ENCODE measurements at places on chromosomes 2 and 18.

GRCh38 chr18:70559446-70559845 is 270.6 kb downstream of the SOCS6 start:
- DNase-seq: no peak

- no peak for DNase-seq
These were observed 334.8 kb downstream of the DYSF start for GRCh38 chr2:71788186-71788525.

DNA sequence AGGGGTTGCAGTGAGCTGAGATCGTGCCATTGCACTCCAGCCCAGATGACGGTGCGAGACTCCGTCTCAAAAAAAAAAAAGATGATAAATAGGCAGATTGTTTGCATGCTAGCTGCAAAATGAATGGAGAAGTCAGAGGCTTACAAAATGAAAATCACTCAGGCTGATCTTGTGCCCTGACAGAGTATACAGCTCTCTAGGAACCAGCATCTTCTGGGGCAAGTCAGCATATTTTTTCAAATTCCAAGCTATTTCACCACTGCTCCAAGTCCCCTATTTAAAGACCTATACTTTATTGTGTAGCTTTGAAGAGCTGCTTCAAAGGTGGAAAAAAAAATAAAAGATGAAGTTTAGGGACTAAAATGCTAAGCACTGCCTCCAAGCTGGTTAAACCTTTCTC is 6.1 kb downstream of the E2F6 start:
- no peak for DNase-seq

GRCh38 chr2:48114256-48114655 is 208.0 kb upstream of the FBXO11 start:
- no peak for DNase-seq

GRCh38 chr2:174125090-174125489 is 123.2 kb downstream of the OLA1 start:
- DNase-seq: peak; percentile 13

DNA sequence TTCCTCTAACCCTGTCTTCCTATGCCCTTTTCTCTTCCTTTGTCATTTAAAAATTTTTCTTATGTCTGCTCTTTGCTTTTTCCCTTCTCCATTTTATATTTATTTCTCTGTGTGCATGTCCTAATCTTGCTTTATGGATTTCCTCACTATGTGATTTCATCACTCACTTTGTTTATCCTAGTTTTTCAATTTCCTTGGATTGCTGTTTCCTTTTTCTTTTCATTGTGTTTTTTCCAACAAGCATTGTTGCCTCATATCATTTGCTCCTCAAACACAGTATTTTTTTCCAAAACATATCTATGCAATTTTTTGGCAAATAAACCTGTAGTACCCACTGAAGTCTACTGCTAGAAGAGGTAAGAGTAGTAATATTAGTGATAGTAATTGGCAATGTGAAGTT is 67.4 kb upstream of the PNPT1 start:
- DNase-seq: no peak

- peak; percentile 92 for DNase-seq
These were observed 62.5 kb downstream of the REEP1 start for GRCh38 chr2:86274918-86275275.

DNA sequence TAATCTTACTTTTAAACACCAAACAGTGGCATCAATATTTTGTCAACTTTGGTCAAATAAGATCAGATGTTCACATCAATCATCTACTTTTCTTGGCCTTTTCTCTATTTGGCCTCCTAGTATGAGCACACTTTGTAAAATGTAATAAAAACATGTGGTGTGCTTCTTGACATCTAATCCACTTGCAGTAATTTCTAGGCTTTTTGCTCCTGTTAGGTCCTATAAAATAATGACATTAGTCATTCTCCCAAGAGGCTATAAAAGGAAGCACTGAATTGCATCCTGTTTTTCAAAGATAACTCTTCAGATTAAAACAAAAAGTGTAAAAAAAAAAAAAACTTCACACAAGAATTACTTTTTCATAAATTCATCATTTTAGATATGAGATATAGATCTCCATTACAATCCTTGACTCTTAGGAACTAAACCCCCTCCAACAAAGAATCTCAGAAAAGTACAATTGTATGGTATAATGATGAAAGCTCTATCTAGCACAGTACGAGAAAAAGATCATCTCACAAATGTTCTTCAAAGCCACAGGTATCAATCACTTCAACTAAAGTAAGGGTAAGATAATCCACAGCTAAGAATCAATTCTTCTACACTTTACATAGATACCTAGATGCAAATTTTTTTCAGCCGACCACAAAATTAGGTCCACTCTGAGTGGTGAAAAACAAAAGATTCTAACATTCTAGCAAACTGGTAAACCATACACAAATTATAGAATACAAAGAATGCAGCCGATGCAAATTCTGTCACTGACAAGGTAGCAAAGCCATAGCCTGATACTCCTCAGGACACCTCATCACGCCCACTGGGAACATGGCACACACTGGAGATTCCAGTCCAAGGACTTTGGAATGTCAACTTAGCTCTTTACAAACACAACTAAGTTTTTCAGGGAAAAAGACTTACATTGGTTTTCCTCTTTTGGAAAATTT is 2.7 kb downstream of the BCL2 start:
- DNase-seq: no peak

DNA sequence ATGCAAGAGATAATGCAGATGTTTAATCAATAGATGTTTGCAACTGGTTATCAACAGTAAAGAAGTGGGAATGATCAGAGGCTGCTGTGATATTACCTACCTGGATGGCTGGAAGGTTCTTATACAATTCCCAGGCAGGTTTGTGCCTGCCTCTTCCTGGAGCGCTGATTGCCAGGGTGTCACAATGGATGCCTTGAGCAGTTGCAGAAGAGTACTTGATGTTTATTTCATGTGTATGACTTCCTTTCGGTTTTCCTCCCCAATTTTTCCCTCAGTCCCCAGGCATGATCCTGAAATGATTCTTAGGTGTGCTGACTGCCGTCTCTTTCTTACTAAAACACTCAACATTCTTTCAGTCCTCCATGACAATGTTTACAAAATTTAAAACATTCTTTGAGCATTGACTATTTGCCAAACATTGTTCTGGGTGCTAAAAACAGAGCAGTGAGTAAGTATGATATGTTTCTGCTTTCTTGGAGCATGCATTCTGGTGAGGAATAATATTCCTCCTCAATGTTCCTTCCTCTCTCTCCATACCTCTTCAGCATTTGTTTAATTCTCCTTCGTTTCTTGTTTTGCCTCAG is 416.6 kb upstream of the TRIB2 start:
- DNase-seq: no peak

DNA sequence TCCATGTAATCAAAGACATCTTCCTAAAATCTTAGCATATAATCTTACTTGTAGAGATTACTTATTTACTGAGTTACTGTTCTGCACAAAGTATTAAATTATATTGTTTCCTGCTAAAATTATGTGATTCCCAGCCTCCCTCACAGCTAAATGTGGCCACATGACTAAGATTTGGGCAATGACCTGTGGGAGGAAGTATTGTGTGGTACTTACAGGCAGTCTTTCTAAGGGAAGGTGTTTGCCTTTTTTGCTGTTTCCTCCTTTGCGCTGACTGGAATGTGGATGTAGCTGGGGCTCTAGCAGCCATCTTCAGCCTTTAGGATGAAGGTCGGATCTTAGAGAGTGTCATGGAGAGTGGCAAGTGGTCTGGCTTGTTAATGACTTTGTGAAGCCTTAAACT is 146.3 kb upstream of the APCDD1 start:
- DNase-seq: no peak

GRCh38 chr2:223576873-223577272 is 25.3 kb downstream of the SCG2 start:
- DNase-seq: no peak

- DNase-seq: peak; percentile 23
These were observed 166.4 kb upstream of the MGAT5 start for GRCh38 chr2:134087371-134087921.

- DNase-seq: no peak
These were observed 198.1 kb downstream of the ZNF407 start for GRCh38 chr18:74795751-74796150.

- DNase-seq: no peak
These were observed 162.4 kb downstream of the CELF4 start for GRCh38 chr18:37403100-37403781.

DNA sequence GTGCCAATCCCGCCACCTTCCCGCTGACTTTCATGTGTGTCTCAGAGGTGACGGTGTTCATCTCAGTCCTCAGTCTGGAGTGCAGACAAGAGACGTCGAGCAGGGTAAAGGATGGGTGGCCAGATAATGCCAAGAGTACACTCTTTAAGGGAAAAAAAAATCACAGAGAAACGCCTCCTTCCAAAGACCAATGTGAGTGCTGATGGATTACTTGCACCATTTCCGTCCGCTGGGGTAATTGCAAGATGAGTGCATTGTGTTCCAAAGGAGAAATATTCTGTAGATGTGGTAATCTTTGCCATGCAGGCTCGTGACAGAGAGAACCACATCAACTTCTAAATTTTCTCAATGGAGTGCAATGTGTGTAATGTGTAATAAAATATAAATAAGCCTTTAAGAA is 81.0 kb downstream of the KLHL29 start:
- no peak for DNase-seq

DNA sequence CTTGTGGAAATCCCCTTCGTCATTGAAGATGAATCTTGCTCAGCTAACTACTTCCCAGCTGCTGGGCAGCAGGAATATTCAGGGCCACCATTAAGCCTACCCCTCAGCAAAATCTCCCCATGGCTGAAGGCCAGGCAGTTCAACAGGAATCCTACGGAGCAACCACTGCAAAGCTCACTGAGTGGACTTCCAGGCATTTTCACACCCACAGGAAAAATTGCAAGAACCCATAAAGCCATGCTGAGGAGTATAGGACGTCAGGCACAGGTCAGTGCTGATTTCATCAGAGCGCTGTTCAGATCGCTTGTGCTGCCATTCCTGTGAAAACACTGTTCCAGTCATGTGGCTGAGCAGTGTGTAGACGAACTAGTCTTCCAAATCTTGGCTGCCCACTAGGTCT is 134.8 kb upstream of the TACR1 start:
- DNase-seq: no peak

- no peak for DNase-seq
These were observed 431.3 kb upstream of the SPRED2 start for GRCh38 chr2:65863713-65864112.

DNA sequence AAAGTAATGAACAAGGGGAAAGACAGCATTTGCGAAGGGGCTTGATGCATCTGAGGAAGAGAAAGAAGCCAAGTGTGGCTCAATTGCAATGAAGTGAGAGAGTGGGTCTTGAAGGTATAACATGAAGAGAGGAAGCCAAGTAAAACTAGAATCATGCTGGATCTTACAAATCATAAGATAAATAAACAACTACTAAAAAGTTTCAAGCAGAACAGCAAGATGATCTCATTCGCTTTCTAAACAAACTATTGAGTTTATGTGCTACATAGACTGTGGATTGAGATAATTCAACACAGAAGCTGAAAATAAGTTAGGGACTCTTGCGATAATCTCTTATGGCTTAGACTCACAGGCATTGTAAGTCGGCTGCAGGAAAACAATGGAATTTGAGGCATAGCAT is 1310.5 kb upstream of the NRXN1 start:
- no peak for DNase-seq

GRCh38 chr2:232325324-232326273 is 53.0 kb upstream of the ALPP start:
- DNase-seq: peak; percentile 67

- no peak for DNase-seq
These were observed 42.8 kb upstream of the PTMA start for GRCh38 chr2:231665245-231666170.

- no peak for DNase-seq
These were observed 452.7 kb upstream of the KLHL29 start for GRCh38 chr2:22932288-22932687.

DNA sequence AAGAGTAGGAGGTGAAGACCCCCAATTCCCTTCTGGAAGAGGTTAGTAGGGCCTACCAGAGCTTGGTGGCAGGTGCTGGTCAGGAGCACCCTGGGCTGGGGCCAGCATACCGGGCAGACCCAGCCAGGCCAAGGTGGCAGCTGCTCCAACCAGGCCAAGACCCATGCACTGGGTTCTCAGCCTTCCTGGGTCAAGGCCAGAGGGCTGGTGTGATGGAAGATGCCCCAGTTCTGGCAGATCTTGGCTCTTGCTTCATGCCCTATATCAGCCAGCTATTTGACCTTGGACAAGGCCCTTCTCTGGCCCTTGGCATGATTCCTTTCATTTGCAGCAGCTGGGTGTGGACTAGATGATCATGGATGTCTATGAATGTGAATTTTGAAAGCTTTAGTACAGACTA is 57.7 kb downstream of the PRKCE start:
- no peak for DNase-seq

DNA sequence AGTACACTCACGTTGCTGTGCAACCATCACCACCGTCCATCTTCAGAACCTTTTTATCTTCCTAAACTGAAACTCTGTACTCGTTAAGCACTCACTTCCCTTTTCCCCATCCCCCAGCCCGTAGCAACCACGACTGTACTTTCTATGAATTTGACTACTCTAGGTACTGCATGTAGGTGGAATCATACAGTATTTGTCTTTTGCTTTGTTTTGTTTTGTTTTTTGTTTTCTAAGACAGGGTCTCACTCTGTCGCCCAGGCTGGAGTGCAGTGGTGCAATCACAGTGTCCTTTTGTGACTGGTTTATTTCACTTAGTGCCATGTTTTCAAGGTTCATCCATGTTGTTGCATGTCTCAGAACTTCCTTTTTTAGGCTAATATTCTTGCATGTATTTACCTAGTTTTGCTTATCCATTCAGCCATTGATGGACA is 7.0 kb upstream of the TYMS start:
- no peak for DNase-seq

DNA sequence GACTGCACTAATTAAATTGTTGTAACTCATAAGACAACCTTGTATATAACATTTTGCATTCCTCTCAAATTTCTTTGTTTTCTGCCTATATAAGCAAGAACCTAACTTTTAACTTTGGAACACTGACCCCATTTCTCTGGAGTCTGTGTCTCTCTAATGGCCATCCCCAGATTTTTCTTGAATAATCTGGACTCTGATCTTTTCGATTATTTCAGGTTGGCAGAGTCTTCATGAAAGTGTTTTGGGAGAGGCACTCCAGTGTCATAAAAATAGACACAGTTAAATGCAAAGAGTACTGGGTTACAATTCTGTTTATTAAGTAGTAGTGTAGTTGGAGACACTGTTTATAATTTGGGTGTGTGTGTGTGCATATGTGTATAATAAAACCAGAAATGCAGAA is 1467.7 kb upstream of the CELF4 start:
- DNase-seq: no peak

- peak; percentile 88 for DNase-seq
These were observed 138.0 kb downstream of the CTIF start for GRCh38 chr18:48676756-48677368.

DNA sequence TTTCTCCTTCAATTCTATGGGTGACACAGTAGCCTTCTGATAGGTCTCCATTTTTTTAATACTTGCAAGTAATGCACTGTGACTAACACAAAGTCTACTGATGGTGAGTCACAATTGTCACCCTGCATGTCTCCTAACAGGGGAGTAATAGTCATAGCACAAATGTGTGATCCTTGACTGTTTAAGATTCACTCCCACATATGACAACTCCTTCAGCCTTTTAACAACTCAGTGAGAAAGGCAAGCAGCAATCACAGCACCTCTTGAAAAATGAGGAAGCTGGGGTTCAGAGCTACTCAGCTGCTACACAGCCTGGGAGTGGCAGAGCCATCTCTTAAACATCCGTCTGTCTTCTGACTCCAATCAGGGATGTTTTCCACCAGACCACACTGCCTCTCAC is 63.8 kb downstream of the EHD3 start:
- DNase-seq: peak; percentile 40

- DNase-seq: no peak
These were observed 20.1 kb downstream of the CEP68 start for GRCh38 chr2:65076345-65076710.
